SHP77 treated with DMSO at 0.1 percent for 48 hours (cell line): ENCODE measurements at places on chromosomes 2 and 18.

DNA sequence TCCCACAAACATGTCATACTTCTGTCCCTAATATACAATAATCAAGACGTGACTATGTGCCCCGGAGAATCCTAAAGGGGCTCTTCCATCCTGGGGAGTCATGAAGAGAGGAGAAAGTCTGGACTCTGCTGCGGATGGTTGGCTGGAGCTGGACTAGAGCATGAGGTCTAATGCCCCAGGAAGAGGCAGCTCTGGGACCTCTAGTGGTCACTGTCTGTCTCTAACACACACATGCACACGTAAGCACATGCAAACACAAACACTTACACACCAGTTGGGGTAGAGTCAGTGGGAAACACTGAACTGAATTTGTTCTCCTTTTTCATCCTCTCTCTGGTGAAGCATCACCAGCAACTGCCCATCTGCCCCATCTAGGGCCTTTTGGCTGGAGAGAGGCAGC is 271.6 kb downstream of the TDRD15 start:
- DNase-seq = no peak

- DNase-seq = no peak
Observed at GRCh38 chr2:221883976-221884375, 311.9 kb upstream of the EPHA4 start.

DNA sequence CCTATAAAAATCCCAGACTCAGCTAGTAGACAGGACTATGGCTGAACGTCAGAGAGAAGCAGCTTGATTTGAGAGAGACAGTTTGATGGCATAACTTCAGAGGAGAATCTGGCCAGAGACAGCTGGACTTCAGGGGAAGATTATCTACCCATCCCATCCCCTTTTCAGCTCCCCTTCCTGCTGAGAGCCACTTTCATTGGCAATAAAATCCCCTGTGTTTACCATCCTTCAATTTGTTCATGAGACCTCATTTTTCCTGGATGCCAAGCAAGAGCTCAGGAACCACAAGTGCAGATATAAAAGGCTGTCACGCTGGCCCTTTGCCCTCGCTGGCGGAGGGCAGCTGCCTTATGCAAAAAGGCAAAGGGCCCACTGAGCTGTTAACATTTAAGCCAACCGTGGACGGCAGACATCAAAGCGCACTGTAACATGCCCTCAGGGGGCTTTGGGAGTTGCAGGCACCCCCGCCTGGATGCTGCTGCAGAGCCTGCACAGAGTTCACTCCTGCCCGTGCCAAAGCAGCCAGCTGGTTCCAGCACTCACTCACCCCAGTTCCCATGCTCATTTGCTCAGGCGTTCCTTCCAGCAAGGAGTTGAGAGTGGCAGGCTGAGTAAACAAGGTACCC is 164.3 kb upstream of the PGAP1 start:
- peak; percentile 38 for DNase-seq

GRCh38 chr2:201854841-201855240 is 48.5 kb downstream of the CDK15 start:
- no peak for DNase-seq
